Osteoblast (primary cell): ENCODE measurements at places on chromosomes 4 and X. TPM values are rescaled to one million over a fixed set of nuclear protein-coding genes. Genes with fewer than 3 reads are reported as not detected.

SMR3B gene
- not detected in 2 replicates for total RNA-seq

DNA sequence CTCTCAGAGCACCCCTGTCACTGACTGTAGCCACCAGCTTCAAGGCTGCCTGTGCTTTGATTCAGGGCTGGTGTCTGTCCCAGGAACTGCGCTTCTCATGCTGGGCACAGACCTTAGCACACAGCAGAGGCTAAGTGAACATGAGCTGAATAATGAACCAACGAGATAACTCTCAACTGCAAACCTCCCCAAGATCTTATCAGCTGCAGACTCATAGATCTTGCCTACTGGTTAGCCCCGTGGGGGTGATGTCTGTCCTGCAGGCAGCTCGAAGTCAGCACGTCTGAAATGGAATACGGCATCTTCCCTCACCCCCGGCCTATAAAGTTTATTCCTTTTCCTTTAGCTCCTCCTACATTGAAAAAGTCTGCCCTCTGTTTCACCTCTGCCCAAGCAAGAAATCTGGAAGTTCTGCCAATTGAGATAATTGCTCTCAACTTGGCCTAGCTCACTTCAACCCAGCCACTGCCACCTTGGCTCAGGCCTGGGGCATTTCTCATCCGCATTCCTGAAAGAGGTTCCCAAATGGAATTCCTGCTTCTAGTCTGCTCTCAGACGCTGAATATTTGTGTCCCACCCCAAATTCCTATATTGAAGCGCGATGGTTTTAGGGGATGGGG, 73.7 kb downstream of the GATB start:
- peak; percentile 61 for DNase-seq

POLN gene
- total RNA-seq, result 2.9 and 4.1 TPM in 2 replicates

GRCh38 chr4:165505958-165506837, 127.4 kb downstream of the CPE start:
- DNase-seq, result peak; percentile 36

SERPINA7 gene
- not detected in 2 replicates for total RNA-seq

GRCh38 chr4:155271557-155271956, 63.1 kb downstream of the NPY2R start:
- DNase-seq, result no peak

DNA sequence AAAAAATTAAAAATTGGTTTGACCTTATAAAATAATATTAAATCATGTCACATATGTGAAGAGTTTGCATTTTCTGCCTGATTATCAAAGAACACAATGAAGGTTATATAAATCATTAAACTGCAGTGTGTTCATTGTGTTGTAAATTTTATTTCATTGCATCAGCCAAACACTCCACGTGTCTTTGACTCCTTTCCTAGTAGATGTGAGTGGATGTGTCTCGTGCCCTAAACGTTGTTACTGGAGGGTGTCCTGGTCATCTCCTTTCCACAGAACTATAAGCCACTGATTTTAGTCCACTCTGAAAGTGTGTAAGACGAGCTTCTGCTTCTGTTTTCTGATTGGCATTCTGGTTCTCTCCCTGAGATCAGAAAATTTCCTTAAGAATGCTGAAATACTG, 127.3 kb downstream of the NDST4 start:
- DNase-seq, result no peak

DNA sequence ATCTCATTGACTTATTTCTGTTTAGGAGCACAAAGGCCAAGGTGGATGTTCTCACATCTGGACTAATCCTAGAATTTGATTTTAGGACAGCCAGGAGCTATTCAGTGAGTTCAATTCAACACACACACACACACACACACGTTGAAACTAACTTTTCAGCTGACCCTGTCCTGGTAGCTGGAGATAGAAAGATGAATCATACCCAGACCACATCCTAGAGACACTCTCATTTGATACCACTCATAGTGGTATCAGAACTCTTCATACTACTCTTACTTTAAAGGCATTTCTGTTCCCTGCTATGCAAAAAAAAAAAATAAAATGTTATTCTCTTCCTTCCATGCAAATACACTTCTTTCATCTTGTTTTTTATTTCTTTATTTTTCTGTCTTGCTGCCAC, 36.7 kb downstream of the KLF8 start:
- no peak for DNase-seq

- DNase-seq, result peak; percentile 35
Observed at GRCh38 chrX:129808829-129809796, 29.4 kb downstream of the SASH3 start.

ASMT gene
- 0.36 TPM in 1 of 2 replicates, not detected in the other for total RNA-seq

DNA sequence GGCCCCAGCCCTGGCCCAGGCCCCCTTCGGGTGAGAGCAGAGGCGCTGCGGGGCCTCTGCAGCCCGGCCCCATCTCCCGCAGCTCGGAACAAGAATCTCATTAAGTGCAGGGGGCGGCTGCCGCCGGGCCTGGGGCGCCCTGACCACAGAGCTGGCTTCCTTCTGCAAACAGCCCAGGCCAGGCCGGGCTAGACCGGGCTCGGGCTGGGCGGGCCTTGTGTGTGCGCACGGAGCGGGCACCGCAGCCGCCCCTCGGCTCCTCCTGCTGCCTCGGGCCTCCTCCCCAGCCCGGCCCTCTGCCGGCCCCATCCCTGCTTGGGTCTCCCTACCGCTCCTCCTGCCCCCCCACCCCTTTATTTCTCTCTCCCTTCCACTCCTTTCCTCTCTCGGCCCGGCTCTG, 83.3 kb downstream of the EFNB1 start:
- DNase-seq, result no peak

- DNase-seq, result no peak
Observed at GRCh38 chr4:8402181-8402597, 38.3 kb downstream of the ACOX3 start.

DNA sequence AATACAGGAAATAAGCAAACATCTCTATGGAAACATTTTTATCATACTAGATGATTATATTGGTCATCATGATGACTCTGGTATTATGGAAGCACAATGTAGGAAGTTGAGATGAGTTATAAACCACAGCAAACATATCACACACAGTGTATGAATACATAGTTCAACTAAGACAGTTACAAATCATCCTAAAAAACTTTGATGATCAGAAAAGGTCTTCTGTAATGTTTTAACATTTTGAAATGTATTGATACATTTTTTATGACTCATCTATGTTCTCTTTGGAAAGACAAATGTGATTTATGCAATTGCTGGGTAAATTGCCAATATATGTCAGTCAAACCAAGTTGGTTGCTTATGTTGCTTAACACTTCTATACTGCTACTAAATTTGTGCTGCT, 4.8 kb downstream of the CXCL3 start:
- DNase-seq, result peak; percentile 65

- DNase-seq, result no peak
Observed at GRCh38 chrX:68440940-68441339, 7.6 kb upstream of the OPHN1 start.

CFAP47 gene
- total RNA-seq, result not detected in 2 replicates

NRK gene
- under 0.01 TPM in 1 of 2 replicates, not detected in the other for total RNA-seq

GRCh38 chr4:27966664-27967063, 1106.0 kb downstream of the STIM2 start:
- no peak for DNase-seq
